ENCODE measurements at places on chromosomes 1 and 21.

- no peak for DNase-seq
Observed at GRCh38 chr21:42781150-42781970, 98.0 kb downstream of the WDR4 start.

GRCh38 chr1:53715478-53715877 is 23.5 kb downstream of the GLIS1 start:
- DNase-seq, result no peak

DNA sequence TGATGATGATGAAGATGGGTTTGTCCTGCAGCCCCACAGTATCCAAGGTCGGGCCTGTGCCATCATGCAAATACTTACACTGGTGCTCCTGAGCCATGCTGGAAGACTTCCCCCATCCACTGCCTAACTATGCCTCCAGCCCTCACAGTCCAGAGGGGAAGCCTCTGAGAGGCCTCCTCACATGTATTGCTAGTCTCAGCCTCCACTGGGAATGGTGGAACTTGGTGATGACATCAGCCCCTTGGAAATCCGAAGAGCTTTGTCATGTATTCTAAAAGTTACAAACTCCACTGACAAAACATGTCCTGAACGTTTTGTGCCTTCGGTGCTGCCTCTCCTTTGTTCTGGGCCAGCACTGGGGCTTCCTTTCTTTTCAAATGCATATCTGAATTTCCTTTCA is 61.1 kb upstream of the DMRTB1 start:
- no peak for DNase-seq

GRCh38 chr1:206963119-206963712 is 7.0 kb downstream of the FCAMR start:
- DNase-seq, result no peak

GRCh38 chr1:200399860-200400259 is 10.0 kb downstream of the ZNF281 start:
- no peak for DNase-seq

GRCh38 chr1:113983391-113983790 is 4.1 kb downstream of the OLFML3 start:
- no peak for DNase-seq

- no peak for DNase-seq
Observed at GRCh38 chr1:18879791-18880309, 20.4 kb upstream of the TAS1R2 start.

GRCh38 chr1:231028682-231029081 is 11.4 kb downstream of the FAM89A start:
- no peak for DNase-seq

DNA sequence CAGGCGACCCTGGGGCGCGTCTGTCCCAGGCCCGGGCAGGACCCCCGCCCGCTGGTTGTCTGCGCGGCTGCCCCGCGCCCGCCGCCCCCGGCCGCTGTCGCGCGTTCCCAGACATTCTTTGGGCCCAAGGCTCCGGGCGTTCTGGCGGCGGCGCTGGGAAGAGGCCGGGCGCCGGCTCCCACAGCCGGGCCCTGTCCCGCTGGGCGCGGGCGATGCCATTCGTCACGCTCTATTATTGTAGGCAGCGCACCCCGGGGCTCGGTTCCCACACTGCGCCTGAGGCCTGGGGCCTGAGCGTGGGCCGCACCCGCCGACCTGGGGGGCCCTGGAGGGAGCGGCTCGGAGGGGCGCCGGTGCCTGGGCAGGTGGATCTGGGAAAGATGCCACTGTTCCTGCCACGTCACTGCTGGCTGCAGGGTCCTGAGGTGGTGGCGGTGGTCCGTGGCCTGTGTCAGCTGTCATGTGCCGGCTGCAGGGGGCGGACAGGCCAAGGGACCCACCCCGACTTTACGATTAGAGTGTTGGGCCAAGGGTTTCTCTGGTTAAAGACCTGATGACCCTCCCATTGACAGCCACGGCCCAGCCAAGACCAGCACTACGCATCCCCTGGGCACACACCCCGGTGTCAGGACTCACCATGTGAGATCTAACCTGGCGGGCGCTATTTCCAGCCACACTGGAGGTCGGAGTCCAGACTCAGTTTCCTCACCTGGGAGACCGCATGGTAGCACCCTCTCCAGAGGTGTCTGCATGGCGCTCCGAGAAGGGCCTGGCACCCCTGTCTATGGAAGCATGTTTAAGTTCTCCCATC is 55.1 kb upstream of the ADARB1 start:
- DNase-seq, result no peak

Data from fibroblast of skin of left quadriceps (primary cell).